SK-N-MC (cell line): ENCODE measurements at places on chromosomes 5 and 9.

- no peak for DNase-seq
Observed at GRCh38 chr5:154101184-154101583, 62.4 kb downstream of the MFAP3 start.

DNA sequence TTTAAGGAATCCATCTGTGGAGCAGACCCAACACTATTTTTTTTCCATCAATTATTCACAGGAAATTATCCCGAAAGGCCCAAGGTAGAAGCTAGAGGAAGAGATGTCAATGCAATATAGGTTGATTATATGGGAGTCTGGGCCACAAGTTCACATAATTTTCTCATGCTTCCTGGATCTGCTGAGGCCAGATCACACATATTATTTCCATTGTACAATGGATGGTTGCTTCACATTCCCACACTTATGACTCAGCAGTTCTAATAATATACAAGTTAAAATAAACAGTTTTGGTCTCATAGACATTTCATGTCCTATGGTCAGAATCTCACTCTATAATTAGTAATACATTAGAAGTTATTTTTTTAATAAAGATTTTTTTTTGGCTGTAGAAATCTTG is 66.0 kb upstream of the PTPRD start:
- no peak for DNase-seq

DNA sequence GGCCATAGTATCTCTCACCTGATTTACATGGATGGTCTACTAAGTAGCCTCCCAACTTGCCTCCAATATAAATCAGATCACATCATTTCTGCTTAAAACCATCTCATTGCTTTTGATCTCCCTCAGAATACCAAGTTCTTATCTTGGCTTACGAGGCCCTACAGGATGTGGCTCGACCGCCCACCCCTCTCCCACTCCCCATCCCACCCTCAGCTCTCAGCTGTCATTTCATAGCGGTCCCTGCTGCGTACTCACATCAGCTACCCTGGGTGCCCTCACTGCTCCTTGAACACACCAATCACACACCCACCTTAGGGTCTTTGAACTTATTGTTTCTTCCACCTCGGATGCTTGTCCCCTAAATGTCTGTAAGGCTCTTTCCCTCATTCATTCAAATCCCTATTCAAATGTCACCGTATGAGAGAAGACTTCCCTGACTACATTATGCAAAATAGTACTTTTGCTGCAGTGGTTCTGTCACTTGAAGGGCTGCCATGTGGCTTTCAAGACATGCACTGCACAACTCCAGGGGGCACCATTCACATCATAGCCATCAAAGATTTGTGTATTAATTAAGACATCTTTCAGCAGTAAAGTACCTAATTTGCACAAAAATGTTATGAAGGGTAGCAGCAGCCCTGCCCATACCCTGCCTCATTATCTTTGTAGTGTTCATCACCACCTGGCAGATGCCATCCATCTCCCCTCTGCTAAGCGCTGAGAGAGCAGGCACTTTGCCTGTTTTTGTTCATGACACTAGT is 171.1 kb downstream of the ENC1 start:
- DNase-seq: no peak

DNA sequence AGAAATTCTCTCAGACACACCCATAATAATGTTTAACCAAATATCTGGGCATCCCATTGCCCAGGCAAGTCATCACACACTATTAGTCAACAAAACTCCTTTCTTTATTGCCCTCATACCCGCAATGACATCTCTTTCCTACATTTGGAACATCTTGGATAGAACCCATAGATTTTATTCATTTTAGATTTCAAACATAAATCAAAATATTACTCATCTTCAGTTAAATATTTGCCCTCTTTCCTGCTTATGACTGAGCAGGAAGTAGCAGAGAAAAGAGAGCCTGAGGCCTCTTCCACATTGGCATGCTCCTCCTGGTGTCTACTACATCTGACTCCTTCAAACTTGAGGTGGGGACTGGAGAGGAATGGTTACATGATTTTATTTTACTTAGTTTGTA is 592.0 kb downstream of the CHSY3 start:
- no peak for DNase-seq

DNA sequence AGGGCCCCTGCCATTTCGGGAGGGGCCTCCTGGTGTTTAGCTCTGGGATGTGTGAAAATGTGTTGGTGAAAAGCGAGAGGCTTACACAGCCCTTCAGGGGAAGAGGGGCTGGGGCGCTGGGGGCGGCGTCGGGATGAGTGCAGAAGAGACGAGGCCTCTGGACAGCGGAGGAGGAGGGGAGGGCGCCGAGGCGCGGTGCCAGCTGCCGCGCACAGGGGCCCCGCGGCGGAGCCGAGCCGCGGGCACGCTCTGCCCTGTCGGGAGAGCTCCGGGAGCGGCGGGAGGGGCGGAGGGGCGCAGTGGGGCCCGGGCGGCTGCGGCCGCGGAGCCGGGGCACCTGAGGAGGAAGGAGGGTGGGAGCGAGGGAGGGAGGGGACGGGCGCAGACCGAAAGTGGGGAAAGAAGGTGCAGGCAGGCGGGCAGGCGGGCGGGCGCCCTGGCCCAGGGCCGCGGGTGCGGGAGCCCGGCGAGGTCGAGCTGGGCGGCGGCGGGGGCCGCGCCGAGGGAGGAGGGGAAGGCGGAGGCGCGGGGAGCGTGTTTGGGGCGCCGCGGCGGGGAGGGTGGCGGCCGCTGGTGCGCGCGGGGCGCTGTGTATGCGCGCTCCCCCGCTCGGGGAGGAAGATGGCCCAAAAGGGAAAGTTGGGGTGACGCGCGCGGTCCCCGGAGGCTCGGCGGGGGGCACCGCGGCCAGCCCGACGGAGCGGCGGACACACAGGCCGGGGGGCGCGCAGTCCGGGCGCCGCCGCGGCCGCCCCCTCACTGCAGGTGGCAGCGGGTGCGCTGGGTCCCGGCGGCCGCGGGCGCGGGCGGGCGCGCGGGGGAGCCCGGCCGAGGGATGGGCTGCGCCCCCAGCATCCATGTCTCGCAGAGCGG is at the start of gene PDE8B:
TSS of gene PDE8B (plus strand) at position 590 of the 873 bp plus-strand sequence. CDS start at position 836, 246 bp downstream.
- DNase-seq: no peak

DNA sequence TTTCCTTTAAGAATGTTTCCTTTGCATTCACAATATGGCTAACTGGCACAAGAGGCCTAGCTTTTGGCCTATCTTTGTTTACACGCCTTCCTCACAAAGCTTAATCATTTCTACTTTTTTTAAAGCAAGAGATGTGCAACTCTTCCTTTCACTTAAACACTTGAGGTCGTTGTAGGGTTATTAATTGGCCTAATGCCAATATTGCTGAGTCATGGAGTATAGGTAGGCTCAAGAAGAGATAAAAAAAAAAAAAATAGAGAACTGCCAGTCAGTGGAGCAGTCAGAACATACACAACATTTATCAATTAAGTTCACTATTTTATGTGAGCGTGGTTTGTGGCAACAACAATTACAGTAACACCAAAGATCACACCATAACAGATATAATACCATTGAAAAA is 5.9 kb downstream of the FKBP15 start:
- DNase-seq: no peak

- DNase-seq: no peak
Observed at GRCh38 chr9:116204252-116204882, 50.8 kb downstream of the PAPPA start.

DNA sequence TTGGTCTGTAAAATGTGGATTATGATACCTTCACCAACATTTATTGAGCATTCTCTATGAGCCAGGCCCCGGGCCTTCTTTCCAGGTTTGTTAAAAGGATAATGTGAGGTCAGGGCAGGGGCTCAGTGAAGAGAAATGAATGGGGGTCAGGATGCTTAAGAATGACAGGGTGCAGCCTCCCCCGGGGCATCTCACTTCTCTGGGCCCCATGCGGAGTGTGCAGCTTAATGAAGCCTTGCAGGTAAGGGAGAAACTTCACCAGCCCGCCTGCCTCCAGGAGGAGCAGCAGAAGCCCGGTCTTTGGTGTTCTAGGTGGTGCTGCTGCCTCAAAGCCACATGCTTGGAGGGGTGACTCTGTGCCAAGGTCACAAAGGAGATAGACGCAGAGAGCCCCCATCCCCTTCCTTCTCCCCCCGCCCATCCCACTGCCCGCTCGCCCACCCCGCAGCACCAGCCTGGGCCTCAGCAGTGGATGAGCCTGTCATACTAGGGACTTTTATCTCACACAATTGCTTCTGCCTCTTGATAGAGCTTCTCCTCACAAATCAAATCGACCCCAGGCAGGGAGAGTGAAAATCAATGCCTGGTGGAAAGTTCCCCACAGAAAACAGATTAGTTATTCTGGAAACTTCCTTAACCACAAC is 244.8 kb downstream of the PBX3 start:
- DNase-seq: no peak

- no peak for DNase-seq
Observed at GRCh38 chr9:82418334-82418733, 429.8 kb downstream of the SPATA31D1 start.

GRCh38 chr5:121834021-121834420 is 17.7 kb upstream of the FTMT start:
- no peak for DNase-seq

DNA sequence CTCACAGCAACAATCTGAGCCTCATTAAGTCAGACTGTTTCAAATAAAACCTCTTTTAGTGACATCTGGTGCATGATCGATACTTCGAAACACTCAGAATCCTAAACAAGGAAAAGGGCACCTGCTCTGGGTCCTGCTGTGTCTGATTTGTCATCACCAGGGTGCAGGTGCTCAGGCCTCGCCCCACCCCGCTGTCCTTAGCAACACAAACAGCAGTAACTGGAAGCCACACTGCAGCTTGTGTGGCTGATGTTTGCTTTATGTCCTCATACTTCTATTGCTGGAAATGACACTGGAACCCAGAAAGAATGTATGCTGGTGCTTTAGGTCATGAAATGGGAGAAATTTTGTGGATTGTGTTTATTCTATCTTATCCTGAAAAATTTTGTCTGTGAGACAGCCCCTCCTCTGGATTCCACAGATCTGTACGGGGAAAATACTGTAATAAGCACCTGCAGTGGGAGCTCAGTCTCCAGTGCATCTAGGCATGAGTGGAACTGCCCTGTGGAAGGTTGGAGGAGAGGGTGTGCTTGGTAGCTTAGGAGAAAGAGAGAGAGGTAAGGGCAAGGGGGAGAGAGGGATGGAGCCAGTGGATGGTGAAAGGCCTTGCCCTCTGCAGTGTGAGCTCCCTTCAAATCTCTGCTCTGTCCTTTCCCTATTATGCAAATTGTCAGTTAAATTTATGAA is 284.2 kb downstream of the SMARCA2 start:
- no peak for DNase-seq

DNA sequence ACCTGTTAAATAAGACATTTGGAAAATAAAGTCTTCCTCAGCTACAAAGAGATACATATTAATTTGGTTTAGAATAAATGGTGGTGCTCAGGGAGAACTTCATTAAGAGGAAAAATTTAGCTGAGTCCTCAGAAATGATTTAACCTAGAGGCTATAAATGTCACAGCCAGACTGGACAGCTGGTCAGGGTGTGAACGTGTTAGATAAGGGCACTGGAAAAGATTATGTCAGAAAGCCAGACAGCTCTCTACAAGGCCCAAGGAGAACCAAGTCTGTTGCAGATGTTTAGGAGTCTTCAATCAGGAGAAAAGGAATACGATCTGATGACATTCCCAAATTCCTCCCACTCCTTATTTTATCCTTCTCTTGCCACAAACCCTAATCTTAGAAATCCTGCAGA is 265.2 kb downstream of the MAT2B start:
- DNase-seq: no peak

- DNase-seq: no peak
Observed at GRCh38 chr5:1204693-1205242, 3.4 kb downstream of the SLC6A19 start.

DNA sequence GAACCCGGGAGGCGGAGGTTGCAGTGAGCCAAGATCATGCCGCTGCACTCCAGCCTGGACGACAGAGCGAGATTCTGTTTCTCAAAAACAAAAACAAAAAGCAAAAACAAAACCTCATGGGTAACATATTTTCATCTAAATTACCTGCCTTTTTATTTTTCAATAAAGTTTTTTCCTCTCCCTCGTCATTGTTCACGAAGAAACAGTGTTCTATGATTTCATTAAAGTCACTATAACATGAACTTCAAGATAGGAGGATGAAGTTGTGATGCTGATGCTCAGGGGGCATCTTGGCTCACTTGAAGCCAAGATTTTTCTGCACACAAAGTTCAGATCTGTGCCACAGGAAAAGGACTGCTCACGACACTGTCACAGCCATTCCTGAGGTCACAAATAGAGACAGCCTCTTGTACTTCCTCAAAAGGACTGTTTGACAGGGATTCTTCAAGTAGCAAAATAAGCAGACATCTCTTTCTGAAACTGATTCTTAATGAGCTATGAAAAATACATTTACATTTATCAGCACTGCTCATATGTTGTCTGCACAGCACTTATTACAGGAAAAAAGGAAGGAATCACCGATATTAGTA is 16.1 kb downstream of the NIPSNAP3B start:
- DNase-seq: no peak

GRCh38 chr5:79510638-79511037 is 3.3 kb downstream of the HOMER1 start:
- DNase-seq: no peak

GRCh38 chr9:128192601-128193371 is 1.4 kb upstream of the CIZ1 start:
- DNase-seq: no peak

DNA sequence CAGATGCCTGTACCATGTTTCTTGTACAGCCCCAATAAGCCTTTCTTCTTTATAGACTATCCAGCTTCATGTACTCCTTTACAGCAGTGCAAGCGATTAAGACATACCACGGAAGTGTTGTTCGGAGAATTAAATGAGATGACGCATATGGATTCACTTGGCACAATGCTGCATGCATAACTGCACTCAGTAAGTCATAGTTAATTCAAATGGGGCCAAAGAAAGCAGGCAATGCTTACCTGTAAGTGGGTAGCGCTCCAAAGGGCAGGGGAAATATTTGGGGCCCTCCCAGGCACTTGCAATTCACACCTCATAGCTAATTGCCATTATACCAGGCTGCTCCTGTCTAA is 7.7 kb upstream of the ADRA1B start:
- DNase-seq: no peak

- DNase-seq: no peak
Observed at GRCh38 chr9:37229455-37229854, 109.1 kb downstream of the ZCCHC7 start.

GRCh38 chr5:168430296-168430695 is 56.0 kb upstream of the RARS1 start:
- DNase-seq: no peak

DNA sequence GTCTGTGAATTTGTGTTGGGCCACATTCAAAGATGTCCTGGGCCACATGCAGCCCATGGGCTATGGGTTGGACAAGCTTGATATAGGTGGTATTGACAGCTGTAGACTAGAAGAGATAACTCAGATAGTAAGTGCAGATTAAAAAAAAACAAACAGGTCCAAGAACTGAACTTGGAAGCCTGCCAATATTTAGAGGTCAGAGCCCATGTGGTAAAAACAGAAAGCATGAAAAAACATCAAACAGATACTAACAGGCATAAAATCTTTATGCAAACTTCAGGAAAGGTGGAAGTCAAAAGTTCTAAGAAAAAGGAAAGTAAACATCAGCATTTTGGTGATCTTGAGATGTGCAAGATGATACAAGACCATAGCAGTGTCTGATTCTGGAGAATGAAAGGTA is 155.1 kb upstream of the NR4A3 start:
- DNase-seq: no peak
